CD8-positive, alpha-beta memory T cell (primary cell): ENCODE measurements at places on chromosomes 5 and 9. TPM values are rescaled to one million over a fixed set of nuclear protein-coding genes. Genes with fewer than 3 reads are reported as not detected.

DNA sequence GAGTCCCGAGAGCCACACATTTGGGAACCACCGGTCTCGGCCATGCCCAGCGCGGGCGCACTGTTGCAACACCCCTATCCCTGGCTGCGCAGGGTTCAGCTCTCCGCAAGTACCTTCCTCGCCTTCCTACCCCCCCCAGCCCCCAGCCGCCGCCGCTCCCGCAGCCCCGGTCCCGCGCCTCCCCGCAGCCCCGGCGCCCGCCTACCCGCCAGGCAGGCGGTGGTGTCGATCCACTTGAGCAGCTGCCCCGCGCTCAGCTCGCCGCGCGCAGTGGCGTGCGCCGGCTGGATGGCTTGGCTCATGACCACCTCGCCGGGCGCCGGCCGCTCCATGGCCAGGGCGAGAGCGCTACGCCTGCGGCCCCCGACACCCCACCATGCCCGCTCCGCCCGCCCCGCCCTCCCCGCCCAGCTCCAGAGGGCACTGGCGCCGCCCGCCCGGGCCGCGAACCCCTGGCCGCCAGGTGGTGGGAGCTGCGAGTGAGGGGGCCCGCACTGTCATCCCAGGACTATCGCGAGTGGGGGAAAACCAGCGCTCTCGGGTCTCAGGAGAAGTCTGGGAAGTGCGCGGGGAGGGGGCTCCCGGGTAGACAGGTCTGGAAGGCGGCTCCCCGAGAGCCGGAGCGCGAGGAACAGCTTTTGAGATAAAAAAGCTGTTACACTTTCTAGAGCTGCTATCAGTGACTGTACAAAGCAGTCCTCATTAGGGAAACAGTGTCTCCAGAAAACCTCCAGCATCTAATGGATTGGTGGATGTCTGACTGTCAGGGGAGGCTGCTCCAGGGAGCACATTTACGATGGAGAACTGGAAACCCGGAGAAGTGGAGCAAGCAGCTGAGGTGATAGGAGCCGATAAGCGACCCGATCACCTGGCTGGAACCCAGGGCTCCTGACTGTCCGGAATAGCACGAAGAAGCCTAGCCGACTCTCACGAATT is at the start of gene ACOT12:
Gene ACOT12, minus strand, starts transcription at position 352 of the 936 bp plus-strand sequence. Its CDS starts 20 bp downstream, at position 332.
- DNase-seq: no peak

DNA sequence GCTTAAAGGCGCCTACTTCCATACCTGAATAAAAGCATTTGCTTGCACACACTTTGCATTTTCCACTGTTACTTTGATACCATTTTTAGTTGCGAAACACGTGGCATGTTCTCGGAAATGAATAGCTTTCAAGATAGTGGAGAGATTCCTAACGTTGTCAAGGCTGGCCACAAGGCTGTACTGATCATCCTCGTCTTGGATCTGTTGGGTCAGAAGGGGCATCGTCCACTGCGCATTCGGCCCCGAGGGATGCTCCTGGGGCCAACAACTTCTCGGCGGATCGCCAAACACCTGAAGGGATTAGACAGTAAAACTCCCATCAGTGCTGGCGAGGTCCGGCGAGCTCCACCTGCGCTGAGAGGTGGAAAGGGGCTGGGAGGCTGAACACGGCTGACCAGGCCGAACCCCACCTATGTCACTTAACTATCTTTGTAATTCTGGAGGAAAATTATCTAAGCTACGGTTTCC is 599 bp downstream of the RAD1 start:
- no peak for DNase-seq

DNA sequence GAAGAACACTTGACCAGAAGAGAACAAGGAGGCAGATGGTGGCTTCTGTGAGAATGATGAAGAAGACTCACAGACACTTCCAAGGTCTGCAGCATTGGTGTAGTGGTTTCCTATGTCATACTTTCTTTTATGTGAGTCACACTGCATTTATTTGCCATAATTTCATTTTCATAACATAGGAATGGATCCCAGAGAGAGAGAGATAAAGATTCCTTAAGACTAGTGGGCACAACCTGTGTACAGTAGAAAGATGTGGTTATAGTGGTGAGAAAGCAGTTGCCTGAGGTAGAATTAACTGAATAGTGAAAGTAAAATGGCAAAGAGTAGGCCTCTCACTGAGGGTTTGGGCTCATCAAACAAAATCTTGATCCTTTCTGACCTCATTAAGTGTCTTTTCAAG is 7.6 kb upstream of the CCDC152 start:
- no peak for DNase-seq

DNA sequence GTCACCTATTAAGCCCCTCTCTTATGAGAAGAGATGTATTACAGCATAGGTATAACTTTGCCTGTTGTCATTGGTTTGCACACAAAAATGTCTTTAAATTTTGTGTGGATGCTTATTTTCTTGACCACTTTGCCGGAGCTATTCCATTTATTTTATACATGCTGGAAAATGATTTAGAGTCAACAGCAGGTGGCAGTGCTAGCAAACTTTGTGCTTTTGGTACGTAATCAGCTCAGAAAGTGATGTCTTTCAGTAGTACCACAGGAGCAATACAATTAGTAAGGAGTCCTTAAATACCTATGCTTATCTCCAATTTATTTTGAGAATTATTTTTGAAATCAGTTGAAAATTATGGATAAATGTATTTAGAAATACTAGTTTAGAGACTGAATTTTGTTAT is 19.8 kb upstream of the NUDT12 start:
- DNase-seq: no peak

GRCh38 chr9:82736701-82737100 is 326.2 kb downstream of the RASEF start:
- no peak for DNase-seq

- no peak for DNase-seq
Observed at GRCh38 chr9:21607576-21607975, 125.5 kb upstream of the IFNE start.

DNA sequence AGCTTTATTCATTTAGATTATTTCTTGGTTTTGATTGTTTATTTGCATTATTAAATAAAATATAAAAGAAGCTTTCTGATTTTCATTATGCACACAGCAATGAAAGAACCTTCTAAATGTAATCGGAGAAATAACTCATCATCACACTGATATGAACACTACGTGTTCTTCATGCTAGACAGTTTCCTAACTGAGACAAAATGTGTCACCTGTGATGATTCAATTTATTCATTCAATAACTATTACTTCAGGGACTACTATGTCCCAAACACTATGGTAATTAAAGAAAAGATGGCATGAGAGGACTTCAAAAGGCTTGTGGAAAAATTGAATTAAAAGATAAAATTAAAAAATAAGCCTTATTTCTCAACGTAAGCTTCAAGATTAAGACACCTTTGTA is 118.1 kb downstream of the SPEF2 start:
- DNase-seq: no peak

DNA sequence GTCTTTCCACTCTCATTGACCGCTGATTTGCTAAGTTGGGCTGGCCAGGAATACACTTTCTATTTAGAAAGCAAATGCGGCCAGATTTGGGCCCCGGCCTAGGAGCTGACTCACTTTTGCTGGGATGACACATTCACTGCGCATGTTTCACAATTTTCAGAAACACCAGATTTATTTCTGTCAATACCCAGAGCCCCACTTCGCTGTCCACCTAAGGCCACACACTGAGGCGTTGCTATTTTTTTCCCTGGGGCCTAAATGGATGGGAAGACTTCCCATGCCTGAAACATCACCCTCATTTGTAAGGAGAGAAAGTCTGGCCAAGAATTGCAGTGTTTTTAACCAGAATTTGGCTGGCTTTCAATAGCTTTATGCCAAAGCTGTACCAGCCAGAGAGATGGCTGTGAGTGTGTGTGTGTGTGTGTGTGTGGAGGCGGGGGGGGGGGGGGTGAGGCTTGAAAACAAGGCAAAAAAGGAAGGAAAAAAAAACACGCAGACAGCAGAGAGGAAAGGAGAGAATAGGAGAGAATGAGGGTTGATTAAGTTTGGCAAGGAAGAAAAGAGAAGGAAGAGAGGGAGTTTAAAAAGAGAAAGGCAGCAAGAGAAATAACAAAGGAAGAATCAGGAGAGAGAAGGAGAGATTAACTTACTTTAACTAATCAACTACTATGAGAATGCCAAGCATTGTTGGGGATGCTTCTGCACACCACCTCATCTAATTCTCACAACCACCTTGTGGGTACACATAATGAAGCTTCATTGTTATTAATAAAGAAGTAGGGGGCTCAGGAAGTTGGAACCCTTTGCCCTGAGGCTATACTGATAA is 261.4 kb upstream of the KLF4 start:
- DNase-seq: no peak

- DNase-seq: no peak
Observed at GRCh38 chr9:88006511-88007290, 32.4 kb upstream of the CDK20 start.

Gene NFIL3
- total RNA-seq: 69.3 TPM

Gene PCDHGA7
- 0.09 TPM for total RNA-seq

Gene CA9
- 0.75 TPM for total RNA-seq

Gene SPINK5
- total RNA-seq: not detected
